NCI-H2107 (cell line): ENCODE measurements at places on chromosomes 5 and 9.

- no peak for DNase-seq
These were observed 67.1 kb downstream of the ADAMTS12 start for GRCh38 chr5:33824516-33825195.

DNA sequence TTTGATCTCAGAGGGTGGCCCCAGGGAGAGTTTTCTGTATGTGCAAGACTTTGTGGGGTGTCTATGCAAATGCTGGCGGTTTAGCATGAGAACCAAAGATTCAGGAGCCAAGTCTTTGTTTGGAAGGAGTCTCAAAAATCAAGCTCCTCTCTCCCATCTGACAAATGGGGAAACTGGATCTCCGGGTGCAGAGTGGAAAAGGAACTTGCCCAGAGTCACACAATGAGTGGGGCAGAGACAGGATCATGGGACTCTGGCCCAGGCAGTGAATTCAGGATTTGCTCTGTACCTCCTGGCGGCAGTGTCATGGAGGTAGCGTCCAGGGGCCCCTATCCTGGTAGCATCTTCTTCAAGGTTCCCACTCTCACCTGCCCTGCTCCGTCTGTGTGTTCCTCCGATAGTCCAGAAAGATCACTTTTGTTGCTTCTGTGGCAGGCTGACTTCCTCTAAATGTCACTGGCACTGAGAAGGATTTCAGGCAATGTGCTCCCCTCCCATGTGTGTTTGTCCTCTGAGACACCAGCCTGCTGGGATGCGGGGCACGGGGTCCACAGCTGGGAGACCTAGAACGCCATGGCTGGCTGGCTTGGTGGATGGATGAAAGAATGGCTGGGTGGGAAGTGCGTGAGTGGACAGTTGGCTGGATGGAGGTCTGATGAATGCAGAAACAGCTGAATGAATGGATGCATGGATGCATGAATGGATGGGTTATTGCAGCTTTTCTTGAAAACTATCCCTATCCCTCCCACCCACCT lies 3.6 kb downstream of the CCL19 start:
- DNase-seq = no peak

GRCh38 chr9:20898885-20899554 lies 132.4 kb downstream of the HACD4 start:
- DNase-seq = no peak

DNA sequence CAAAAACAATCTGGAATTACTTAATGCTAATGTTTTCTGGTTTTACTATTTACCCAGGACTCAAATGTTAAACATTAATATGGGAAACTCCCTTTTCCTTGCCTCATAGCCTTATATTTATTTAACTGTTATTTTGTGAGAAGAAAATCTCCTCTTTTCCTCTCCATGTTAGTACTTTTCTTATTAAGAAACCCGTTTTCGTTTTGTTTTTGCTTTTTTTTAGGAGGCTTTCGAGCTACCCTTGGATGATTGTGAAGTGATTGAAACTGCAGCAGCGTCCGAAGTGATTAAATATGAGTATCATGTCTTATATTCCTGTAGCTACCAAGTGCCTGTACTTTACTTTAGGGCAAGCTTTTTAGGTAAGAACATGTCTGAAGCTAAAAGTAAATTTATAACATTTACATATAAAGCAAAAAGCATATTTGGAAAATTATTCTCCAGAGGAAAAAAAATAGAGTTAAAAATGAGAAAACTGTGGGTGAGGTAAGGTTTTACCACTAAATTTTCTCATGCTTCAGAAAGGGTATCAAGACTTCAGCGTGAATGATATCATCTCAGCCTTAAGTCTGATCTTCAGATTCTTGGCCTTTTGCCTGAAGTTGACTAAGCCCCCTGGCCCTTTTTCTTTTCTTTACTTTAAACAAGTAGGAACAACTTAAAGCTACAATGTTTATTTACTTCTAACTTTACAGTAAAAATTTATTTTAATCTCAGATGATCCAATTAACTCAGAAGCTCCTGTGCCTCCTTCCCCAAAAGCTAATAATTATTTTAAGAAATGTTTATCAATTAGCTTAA lies 113.8 kb downstream of the RPS23 start:
- DNase-seq = no peak

- no peak for DNase-seq
These were observed 86.5 kb upstream of the PRLR start for GRCh38 chr5:35316611-35317274.
